ENCODE measurements at places on chromosomes 7 and 10.
A peak's percentile ranks its signal among the peaks of the same experiment; 100 is the strongest.

DNA sequence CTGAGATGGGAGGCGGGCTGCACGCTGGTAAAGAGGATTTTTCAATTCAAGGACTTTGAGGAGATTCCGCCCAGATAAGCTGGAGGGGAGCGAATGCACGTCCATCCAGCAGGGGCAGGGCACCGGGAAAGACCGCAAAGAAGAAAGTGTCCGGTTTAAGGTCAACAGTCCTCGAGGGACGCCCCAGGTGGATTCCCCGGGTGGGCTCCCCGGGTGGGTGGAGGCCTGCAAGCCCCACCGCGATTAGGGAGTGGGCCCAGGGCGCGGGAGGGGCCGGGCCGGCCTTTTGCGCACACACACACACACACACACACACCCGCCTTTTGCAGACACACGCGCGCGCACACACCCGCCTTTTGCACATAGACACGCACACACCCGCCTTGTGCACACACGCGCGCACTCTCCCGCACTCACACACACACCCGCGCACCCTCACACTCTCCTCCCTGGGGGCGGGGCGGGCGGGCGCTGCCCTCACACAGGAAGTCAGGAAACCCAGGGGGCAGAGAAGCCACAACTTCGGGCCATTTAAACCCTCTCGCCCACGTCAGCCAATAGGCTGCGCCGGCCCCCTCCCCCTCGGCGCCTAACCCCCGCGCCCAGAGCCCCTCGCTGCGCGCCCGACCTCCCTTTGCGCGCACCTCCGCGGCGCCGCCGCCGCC lies 615 bp downstream of the ARHGAP12 start:
- no peaks in the 10 kb centered on the region for H3K27me3 ChIP-seq
- no peaks in the 10 kb centered on the region for H3K4me1 ChIP-seq
- DNase-seq: peak; percentile 73
- peak overlapping the region; percentile 96 for H3K27ac ChIP-seq
- H3K36me3 ChIP-seq: no peaks in the 10 kb centered on the region

DNA sequence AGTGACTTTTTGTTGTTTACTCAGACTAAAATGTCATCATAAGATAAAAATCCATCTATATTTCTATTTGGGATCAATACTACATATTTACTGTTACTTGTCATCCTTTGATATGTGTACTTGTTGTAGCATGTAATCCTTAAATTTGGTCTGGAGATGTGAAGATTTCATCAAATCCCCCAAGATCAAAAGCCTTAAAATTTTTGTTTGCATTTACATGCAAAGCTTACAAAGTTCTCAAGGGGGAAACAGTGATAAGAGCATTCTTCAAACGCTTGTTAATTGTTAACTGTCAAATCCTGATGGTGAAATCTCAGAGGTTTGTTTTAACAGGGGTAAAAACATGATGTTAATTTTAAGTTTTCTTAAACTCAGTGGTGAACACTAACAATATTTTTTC lies 84.9 kb upstream of the SKAP2 start:
- no peaks in the 10 kb centered on the region for H3K27me3 ChIP-seq
- H3K27ac ChIP-seq: no peak overlapping the region
- no peak for DNase-seq
- no peaks in the 10 kb centered on the region for H3K4me1 ChIP-seq
- H3K4me3 ChIP-seq: no peak overlapping the region

GRCh38 chr7:51077987-51078370 lies 238.6 kb downstream of the COBL start:
- H3K27ac ChIP-seq: no peak overlapping the region
- no peak overlapping the region for H3K4me3 ChIP-seq
- DNase-seq: no peak
- no peaks in the 10 kb centered on the region for H3K27me3 ChIP-seq
- no peaks in the 10 kb centered on the region for H3K36me3 ChIP-seq

GRCh38 chr10:227014-227413 lies 91.8 kb downstream of the ZMYND11 start:
- no peak for DNase-seq
- no peaks in the 10 kb centered on the region for H3K36me3 ChIP-seq
- no peak overlapping the region for H3K4me3 ChIP-seq

DNA sequence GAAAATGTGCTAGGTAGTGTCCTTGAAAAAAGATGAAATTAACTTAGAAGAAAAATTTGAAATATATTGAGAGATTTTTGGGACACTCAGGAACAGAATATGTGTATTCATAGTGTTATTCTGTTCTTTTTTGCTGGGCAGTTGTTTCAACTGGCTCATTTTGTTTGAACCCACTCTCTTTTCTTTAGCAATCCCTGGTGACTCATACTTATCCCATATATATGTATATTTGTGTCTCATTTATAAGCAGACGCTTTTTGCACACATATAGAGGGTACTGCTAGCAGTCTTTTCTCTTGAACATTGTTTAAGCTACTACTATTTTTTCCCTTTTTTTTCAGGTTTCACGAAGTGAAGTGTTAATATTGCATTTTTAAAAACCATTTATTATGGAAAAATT lies 1.9 kb downstream of the EXOC6 start:
- H3K4me3 ChIP-seq: no peak overlapping the region
- no peaks in the 10 kb centered on the region for H3K4me1 ChIP-seq
- no peaks in the 10 kb centered on the region for H3K36me3 ChIP-seq
- no peak for DNase-seq
- H3K27me3 ChIP-seq: no peaks in the 10 kb centered on the region
- H3K27ac ChIP-seq: no peak overlapping the region

DNA sequence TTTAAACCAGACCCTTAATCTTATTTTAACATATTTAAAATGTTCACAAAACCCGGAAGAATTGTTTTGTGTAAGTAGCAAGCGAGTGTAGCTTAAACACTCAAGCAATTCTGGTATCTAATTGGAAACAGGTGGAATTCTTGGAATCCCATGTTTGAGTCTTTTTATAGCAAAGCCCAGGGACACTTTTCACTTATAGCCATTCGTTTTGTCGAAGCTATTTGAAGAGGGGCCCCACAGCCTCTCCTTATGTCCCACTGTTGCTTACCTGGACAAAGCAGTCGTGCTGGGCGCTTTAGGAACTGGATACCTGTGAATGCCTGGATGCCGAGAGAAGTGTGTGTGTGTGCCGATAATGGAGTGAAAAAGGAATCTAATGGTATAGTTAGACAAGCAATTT lies 3.3 kb downstream of the CUX1 start:
- no peaks in the 10 kb centered on the region for H3K4me1 ChIP-seq
- no peak for DNase-seq
- H3K4me3 ChIP-seq: no peak overlapping the region
- no peak overlapping the region for H3K27ac ChIP-seq

DNA sequence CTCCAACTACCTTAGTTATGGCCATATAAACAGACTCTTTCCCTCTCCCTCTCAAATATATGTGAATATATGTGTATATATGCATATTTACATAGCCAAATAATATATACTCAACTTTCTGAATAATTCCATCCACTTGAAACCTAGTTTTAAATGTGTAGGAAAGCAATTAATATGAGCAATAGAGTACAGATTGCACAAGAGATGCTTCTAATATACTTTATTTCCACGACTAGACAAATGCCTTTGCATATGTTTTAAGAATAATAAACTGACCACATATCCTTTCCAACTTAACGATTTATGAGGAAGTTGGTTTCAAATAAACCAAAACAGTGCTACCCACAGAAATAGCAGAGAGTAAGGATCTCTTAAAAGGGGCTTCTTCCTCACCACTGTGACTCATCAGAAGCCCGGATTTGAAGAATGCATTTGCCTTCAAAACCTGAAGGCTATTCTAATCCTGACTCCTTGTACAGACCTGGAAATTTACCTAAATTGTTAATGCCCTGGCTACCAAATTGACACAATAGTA lies 266.3 kb downstream of the AHR start:
- no peaks in the 10 kb centered on the region for H3K36me3 ChIP-seq
- H3K27ac ChIP-seq: no peak overlapping the region
- no peak overlapping the region for H3K4me3 ChIP-seq
- no peak for DNase-seq
- H3K27me3 ChIP-seq: no peaks in the 10 kb centered on the region

GRCh38 chr7:24690251-24690650 lies 67.0 kb downstream of the GSDME start:
- no peak overlapping the region for H3K27ac ChIP-seq
- no peak overlapping the region for H3K4me3 ChIP-seq
- no peak for DNase-seq
- H3K36me3 ChIP-seq: no peaks in the 10 kb centered on the region
- H3K27me3 ChIP-seq: no peaks in the 10 kb centered on the region

GRCh38 chr10:122544493-122544892 lies 16.1 kb upstream of the DMBT1 start:
- no peaks in the 10 kb centered on the region for H3K27me3 ChIP-seq
- H3K4me3 ChIP-seq: no peak overlapping the region
- no peaks in the 10 kb centered on the region for H3K36me3 ChIP-seq
- H3K27ac ChIP-seq: peak overlapping the region; percentile 75

DNA sequence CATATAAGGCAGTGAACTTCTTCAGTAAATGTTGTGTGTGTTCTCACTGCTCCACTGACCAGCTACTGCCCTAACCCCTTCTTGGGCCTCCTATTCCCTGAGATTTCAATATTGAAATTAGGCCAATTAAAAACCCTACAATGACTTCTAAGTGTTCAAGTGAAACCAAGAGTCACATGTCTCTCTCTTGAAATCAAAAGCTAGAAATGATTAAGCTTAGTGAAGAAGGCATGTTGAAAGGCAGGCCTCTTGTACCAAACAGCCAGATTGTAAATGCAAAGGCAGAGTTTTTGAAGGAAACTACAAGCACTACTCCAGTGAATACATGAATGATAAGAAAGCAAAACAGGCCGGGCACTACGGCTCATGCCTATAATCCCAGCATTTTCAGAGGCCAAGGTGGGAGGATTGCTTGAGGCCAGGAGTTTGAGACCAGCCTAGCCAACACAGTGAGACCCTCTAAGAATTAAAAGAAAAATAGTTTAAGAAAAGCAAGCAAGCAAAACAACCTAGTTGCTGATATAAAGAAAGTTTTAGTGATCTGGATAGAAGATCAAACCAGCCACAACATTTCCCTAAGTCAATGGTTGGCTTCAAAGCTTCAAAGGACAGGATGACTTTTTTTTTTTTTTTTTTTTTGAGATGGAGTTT lies 22.3 kb downstream of the BRAF start:
- no peak for DNase-seq
- no peaks in the 10 kb centered on the region for H3K4me1 ChIP-seq
- H3K27ac ChIP-seq: no peak overlapping the region
- H3K36me3 ChIP-seq: no peaks in the 10 kb centered on the region

- H3K4me1 ChIP-seq: peaks cover 68% of the 10 kb centered on the region
- H3K4me3 ChIP-seq: no peak overlapping the region
- H3K27ac ChIP-seq: peak overlapping the region; percentile 71
- H3K36me3 ChIP-seq: no peaks in the 10 kb centered on the region
Observed at GRCh38 chr7:2527505-2528467, 8.2 kb downstream of the LFNG start.

- no peaks in the 10 kb centered on the region for H3K4me1 ChIP-seq
- no peak overlapping the region for H3K4me3 ChIP-seq
- H3K36me3 ChIP-seq: no peaks in the 10 kb centered on the region
- H3K27me3 ChIP-seq: no peaks in the 10 kb centered on the region
- DNase-seq: no peak
- no peak overlapping the region for H3K27ac ChIP-seq
Observed at GRCh38 chr10:113499806-113500205, 53.0 kb upstream of the HABP2 start.

DNA sequence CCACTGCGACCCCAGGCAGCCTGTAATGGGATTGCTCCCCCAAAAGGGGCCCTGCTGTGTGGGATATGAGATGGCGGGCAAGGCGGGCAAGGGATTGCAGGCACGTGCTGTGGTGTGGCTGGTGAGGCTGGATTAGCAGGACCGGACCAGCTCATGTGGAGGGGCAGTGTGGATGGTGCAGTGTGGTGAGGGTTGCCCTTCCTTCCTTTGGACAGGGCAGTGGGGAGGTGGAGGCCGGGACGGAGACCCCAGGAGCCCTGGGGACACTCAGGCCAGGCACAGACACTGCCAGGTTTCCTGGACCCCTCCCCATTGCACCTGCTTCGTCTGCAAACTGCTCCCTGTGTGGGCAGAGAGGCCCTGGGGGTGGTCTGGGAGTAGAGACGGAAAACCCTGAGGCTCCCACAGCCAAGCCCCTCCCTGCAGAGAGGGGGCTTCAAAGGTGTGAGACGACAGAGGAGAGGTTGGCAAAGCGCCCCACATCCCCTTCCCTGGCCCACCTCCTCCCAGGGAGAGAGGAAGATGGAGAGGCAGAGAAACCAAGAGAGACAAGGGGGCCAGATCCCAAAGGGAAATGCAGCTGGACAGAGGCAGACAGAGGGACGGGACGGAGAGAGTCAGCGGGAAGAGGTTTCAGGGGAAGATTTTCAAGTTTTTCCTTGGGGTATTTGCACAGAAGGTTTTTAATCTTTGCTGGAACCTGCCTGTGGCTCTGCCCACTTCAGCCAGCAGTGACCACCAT lies 89.2 kb downstream of the MICALL2 start:
- H3K27me3 ChIP-seq: peaks cover 11% of the 10 kb centered on the region
- H3K4me3 ChIP-seq: no peak overlapping the region
- no peak overlapping the region for H3K27ac ChIP-seq

DNA sequence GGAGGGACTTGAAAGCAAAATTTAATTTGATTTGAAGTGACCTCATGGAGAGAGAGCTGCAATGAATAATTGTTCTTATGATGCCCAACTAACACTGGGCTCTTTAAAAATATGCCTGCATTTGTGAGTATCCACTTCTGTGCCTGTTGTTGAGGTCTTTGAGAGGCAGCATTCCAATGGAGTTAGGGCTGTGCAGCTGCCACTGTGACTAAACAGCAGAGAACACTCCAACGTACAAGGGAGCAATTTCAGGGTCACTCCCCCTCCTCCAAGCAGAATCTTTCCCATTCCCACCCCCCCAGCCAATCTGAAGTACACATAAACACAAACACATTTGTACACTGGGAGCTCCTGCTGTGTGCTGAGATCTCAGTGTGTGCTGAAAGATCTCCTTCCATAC lies 28.0 kb upstream of the GSAP start:
- no peak for DNase-seq
- no peaks in the 10 kb centered on the region for H3K27me3 ChIP-seq
- H3K4me3 ChIP-seq: no peak overlapping the region
- H3K4me1 ChIP-seq: no peaks in the 10 kb centered on the region
- H3K27ac ChIP-seq: no peak overlapping the region
- no peaks in the 10 kb centered on the region for H3K36me3 ChIP-seq

DNA sequence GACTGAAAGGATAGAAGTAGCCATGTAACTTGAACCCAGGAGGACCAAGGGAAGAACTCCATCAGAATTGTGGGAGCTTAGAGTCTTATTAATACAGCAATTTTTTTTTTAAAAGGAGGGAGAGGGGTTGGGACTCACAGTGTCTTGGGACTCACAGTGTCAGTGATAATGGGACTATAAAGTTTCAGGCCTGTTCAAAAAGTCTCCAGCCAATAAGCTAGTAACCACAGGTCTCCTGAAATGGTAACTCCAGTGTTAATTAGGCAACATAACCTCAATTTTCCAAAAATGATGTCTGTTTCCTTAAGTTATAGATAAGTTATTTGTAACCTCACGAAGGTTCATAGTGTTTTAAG lies 2.4 kb upstream of the HNRNPH3 start:
- no peaks in the 10 kb centered on the region for H3K36me3 ChIP-seq
- DNase-seq: no peak
- no peak overlapping the region for H3K4me3 ChIP-seq

- no peaks in the 10 kb centered on the region for H3K4me1 ChIP-seq
- H3K36me3 ChIP-seq: no peaks in the 10 kb centered on the region
- H3K27me3 ChIP-seq: no peaks in the 10 kb centered on the region
- DNase-seq: no peak
Observed at GRCh38 chr7:119761776-119762175, 511.2 kb upstream of the KCND2 start.

- H3K36me3 ChIP-seq: no peaks in the 10 kb centered on the region
- no peaks in the 10 kb centered on the region for H3K27me3 ChIP-seq
- H3K27ac ChIP-seq: peak overlapping the region; percentile 86
- no peak overlapping the region for H3K4me3 ChIP-seq
- no peak for DNase-seq
- peaks cover 13% of the 10 kb centered on the region for H3K4me1 ChIP-seq
Observed at GRCh38 chr10:69224862-69225657, 4.9 kb downstream of the HKDC1 start.

Measured in colonic mucosa (tissue), 4 donors.